ENCODE measurements at places on chromosomes 2 and 18.
A peak's percentile ranks its signal among the peaks of the same experiment; 100 is the strongest.

- no peak for DNase-seq
These were observed 24.9 kb downstream of the CCBE1 start for GRCh38 chr18:59672235-59672711.

GRCh38 chr18:2657788-2658458 lies 2.4 kb downstream of the SMCHD1 start:
- peak; percentile 34 for DNase-seq

- no peak for DNase-seq
These were observed 742 bp upstream of the SOS1 start for GRCh38 chr2:39121523-39122063.

- no peak for DNase-seq
These were observed 6.9 kb upstream of the EPB41L5 start for GRCh38 chr2:120005834-120006521.

DNA sequence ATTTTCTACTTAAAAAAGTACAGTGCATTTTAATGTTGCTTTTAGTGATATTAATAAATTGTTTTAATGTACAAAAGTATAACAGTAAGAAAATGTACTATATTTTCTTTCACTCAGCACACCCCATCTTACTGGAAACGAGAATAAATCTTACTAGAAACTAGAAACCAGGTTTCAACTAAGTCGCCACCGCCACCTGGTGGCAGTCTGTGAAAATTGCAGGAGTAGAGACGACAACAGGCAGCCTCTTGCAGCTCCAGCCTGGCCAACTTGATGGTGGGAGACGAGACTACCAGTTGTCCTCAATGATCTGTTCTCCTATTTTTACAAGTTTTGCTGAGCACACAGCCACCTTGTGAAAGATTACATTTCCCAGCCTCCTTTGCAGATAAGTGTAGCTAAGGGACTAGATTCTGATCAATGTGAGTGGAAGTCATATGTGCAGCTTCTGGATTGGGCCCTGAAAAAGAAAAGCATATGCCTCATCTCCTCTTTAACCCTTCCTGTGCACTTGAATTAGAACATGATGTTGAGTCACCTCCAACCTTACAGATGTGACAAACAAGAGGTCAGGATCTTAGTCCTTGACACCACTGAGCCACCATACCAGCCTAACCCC lies 8.7 kb downstream of the OTOF start:
- DNase-seq: peak; percentile 58

DNA sequence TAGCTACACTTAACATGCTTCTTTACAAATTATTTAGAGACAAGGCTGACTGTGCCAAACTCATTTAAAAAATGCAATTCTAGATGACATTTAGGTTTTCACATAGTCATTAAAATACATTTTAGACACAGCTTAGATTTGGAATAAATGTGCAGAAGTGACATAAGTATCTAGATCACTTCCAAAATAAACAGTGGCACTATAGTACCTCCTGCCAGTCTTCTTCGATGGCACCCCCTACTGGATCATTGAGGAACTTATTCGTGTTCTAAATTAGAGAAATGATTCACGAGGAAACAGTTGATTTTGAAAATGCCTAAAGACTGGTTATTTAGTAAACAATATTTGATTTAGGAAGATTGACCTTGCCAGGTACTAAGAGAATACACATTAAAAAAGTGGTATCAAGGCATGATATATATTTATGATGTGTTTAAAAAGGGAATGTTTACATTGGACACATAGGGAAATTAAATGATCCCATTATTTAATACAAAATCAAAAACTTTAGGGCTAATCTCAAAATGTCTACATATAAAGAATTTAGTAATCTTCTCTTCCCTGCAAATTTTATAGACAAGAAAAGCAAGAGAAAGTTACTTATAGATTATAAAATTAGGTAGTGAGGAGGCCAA lies 323.9 kb downstream of the XIRP2 start:
- peak; percentile 30 for DNase-seq

GRCh38 chr2:228747483-228747882 lies 523.6 kb downstream of the PID1 start:
- no peak for DNase-seq

DNA sequence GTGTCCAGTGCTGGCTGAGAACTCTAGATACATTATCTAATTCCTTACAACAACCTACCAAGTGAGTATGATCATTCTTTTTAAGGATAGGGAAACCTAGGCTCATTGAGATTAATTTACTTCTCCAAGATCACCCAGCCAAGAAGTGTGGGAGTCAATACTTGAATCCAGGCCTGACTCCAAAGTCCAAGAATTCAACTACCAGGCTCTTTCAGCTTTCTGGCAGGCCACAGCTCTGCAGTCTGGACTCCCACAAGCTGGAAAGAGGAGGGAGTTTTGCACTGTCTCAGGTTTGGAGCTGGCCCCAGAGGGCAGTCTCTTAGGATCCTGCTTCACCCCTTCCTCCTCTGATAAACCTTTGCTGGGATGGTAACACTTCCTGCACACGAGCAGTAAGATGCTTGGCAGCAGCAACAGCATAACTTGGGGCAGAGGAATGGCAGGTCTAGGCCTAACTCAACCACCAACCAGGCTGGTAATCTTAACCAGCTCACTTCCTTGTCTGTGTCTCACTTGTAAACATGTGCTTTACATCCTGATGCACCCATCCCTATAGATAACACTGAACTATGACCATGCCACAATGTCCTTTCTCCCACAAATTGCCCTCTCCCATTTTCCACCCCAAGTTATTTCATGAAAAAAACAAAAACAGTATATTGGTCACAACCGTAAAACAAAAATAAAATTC lies 111.1 kb upstream of the ACAA2 start:
- no peak for DNase-seq
